ENCODE measurements at places on chromosomes 13 and 19.

GRCh38 chr13:91468301-91468700 is 69.9 kb downstream of the GPC5 start:
- DNase-seq = no peak

DNA sequence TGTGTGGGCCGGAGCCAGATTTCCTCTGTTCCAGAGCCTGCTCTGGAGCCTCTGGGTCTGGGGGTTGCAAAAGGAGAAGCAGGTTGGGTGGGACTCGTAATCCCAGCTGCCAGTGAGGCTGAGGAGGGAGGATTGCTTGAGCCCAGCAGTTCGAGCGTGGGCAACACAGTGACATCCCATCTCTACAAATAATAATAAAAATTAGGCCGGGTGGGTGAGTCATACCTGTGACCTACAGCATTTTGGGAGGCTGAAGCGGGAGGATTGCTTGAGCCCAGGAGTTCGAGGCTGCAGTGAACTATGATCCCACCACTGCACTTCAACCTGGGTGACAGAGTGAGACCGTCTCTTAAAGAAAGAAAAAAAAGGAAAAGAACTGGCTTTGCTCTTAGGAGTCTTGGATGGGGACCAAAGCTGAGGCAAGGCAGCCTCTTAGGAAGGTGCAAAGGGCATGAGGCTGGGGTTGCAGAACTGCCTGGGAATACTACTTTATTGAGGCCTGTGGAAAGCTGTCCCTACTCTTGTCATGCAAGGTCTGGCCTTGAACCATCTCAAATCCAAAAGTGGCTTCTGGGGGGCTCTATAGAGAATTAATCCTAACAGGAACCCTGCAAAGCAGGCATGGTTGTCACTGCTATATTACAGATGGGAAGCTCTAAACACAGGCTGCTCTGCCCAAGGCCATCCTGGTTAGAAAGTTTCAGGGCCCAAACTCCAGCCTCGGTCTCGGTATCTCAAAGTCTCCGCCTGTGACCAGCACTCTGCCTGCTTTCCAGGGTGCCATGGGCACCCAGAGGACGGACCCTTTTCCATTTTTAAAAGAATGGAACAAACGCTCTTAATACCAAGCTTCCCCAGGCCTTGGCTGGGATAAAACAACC is 880 bp upstream of the C19orf12 start:
- DNase-seq = no peak

DNA sequence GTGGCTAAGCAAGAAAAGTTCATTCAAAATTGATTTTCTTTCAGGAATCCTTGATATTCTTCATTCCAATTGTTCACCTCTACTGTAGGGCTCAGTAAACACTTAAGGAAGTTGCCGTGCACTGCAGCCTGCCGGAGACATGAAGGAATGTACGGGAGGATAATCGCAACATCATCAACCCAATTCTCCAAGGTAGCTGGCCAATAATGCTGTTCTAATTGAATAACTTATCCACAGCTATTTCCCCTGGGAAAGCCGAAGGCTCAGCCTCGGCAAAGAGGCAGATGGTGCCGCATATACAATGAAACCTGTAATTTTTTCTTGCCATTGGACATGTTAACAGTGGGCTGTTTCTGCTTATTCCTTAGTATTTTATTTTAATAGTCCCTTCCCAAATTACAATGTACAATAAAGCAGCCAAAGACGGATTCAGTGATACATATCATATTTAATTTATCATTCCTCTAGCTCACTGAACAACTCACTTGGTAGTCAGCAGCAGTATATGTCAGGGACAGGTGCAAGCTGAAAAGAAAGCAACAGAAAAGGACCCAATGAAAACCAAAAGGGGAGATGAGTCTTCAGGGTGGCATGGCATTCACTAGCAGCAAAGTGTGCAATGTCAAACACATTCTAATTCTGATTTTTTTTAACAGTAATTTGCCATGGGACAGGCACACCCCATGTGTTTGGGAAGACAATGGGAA is 420.5 kb upstream of the KLF12 start:
- DNase-seq = no peak

DNA sequence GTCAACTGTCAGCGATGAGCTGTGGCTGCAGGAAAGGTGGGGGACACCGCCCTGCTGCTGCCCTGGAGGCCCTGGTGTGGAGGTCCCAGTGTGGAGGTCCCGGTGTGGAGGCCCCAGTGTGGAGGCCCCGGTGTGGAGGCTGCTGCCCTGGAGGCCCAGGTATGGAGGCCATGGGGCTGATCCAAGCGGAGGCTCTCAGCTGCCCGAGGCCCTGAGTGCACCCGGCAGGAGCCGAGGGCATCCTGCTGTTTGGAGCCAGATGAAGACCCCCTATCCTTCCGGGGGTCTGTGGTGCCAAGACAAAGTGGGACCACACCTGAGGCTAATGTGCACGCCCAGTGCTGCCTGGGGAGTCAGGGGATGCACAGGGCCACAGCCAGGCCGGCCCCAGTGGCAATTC is 210.4 kb upstream of the SOX1 start:
- peak; percentile 59 for DNase-seq

Measured in type B pancreatic cell (in vitro differentiated cells).